Hepatocyte (in vitro differentiated cells): ENCODE measurements at places on chromosomes 2 and 18. TPM values are rescaled to one million over a fixed set of nuclear protein-coding genes. Genes with fewer than 3 reads are reported as not detected.

The BCL11A gene
- 18.4 and 22.6 TPM in 2 replicates for polyA plus RNA-seq

DNA sequence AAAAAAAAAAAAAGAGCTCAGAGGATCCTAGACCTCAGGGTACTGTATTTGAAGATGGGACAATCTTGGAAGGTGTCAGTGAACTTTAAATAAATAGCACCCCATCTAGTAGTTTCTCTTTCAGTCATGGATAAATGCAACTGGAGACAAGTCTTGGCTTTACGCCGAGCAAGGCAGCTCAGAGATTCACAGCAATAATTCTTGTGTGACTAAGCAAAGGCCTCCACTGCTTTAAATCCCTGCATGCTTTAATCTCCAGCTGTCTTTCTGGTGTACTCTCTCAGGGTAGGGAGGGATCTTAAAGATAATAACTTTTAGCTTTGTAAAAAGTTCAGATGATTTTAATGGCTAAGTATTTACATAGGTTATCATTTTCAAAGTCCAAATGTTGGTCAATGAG, 36.3 kb downstream of the NRXN1 start:
- no peaks in the 10 kb centered on the region for H3K36me3 ChIP-seq
- H3K4me1 ChIP-seq = no peaks in the 10 kb centered on the region
- no peak overlapping the region for H3K4me3 ChIP-seq
- DNase-seq = peak; percentile 40
- H3K27ac ChIP-seq = no peak overlapping the region

DNA sequence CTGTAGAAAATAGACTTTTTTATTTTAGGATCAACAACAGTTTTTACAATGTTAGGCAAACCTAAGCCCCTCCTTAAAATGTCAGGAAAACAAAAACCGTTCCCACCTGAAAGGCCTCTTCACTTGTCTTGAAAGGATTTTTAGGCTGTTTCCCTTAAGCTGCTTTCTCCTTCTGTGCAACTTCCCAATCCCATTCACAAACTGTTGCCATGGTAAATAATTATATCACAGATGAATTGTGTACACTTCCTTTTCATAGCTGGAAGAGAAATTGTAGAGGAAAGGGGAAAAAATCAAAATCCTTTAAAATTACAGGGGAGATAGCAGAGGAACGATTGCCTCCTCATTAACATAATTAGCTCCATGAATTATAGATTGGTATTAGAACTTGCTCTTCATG, 1488.0 kb upstream of the CELF4 start:
- DNase-seq = no peak
- no peaks in the 10 kb centered on the region for H3K27me3 ChIP-seq
- H3K4me3 ChIP-seq = no peak overlapping the region
- H3K27ac ChIP-seq = no peak overlapping the region

The DLX1 gene
- 0.44 TPM in 1 of 2 replicates, not detected in the other for polyA plus RNA-seq

The RUFY4 gene
- polyA plus RNA-seq = 1.5 TPM in 1 of 2 replicates, not detected in the other

DNA sequence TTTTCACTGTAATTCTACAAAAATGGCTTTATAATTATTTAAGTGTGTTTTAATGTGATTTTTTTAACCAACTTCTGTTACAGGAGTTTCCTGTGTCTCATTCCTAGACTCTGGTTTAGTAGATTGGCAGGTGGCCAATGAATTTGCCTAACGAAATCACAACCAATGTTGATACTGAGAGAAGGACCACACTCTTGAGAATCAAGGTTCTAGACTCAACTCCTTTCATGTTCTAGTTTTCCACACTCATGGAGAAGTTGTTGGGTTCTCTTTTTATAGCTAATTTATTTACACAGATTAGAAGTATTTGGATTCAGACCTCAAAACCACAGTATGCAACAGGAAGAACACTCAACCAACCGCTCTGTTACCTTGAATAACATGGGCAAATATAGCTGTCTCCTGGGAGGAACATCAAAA, 22.6 kb upstream of the USP34 start:
- H3K27me3 ChIP-seq = no peaks in the 10 kb centered on the region
- H3K4me3 ChIP-seq = no peak overlapping the region
- DNase-seq = no peak
- no peaks in the 10 kb centered on the region for H3K4me1 ChIP-seq
- H3K36me3 ChIP-seq = no peaks in the 10 kb centered on the region

The IL1F10 gene
- polyA plus RNA-seq = not detected in 2 replicates

The TOGARAM2 gene
- 1.3 and 2.1 TPM in 2 replicates for polyA plus RNA-seq

The PDE11A gene
- polyA plus RNA-seq = 0.39 and 0.71 TPM in 2 replicates

The CCDC68 gene
- polyA plus RNA-seq = 6.7 and 7.8 TPM in 2 replicates

GRCh38 chr2:211203986-211204385, 647.6 kb downstream of the CPS1 start:
- no peaks in the 10 kb centered on the region for H3K36me3 ChIP-seq
- no peaks in the 10 kb centered on the region for H3K27me3 ChIP-seq
- H3K27ac ChIP-seq = no peak overlapping the region
- H3K4me3 ChIP-seq = no peak overlapping the region
- no peak for DNase-seq

The EPC2 gene
- 2.6 and 2.7 TPM in 2 replicates for polyA plus RNA-seq

GRCh38 chr2:216733046-216733445, 37.7 kb upstream of the IGFBP5 start:
- no peaks in the 10 kb centered on the region for H3K4me1 ChIP-seq
- no peaks in the 10 kb centered on the region for H3K27me3 ChIP-seq
- no peak overlapping the region for H3K4me3 ChIP-seq
- no peaks in the 10 kb centered on the region for H3K36me3 ChIP-seq
- DNase-seq = no peak
- no peak overlapping the region for H3K27ac ChIP-seq

- H3K27me3 ChIP-seq = no peaks in the 10 kb centered on the region
- H3K36me3 ChIP-seq = no peaks in the 10 kb centered on the region
- no peak overlapping the region for H3K4me3 ChIP-seq
- no peaks in the 10 kb centered on the region for H3K4me1 ChIP-seq
- no peak for DNase-seq
- H3K27ac ChIP-seq = no peak overlapping the region
Observed at GRCh38 chr2:49111006-49111405, 43.3 kb downstream of the FSHR start.

The NMUR1 gene
- 0.37 TPM in 1 of 2 replicates, not detected in the other for polyA plus RNA-seq

The ATP5F1A gene
- polyA plus RNA-seq = 533 and 609 TPM in 2 replicates

The CTLA4 gene
- polyA plus RNA-seq = not detected in 2 replicates

- DNase-seq = no peak
- H3K4me1 ChIP-seq = peaks cover 49% of the 10 kb centered on the region
- peak within 1 kb of the TSS; percentile 60 for H3K4me3 ChIP-seq
- peak within 1 kb of the TSS; percentile 39 for H3K27ac ChIP-seq
- no peaks in the 10 kb centered on the region for H3K36me3 ChIP-seq
Observed at GRCh38 chr2:74499267-74499939, at the start of gene LBX2. LBX2 (minus strand) TSS chr2:74499603; CDS start chr2:74499537, 66 bp downstream.

The FSHR gene
- polyA plus RNA-seq = 0.40 and 1.2 TPM in 2 replicates

DNA sequence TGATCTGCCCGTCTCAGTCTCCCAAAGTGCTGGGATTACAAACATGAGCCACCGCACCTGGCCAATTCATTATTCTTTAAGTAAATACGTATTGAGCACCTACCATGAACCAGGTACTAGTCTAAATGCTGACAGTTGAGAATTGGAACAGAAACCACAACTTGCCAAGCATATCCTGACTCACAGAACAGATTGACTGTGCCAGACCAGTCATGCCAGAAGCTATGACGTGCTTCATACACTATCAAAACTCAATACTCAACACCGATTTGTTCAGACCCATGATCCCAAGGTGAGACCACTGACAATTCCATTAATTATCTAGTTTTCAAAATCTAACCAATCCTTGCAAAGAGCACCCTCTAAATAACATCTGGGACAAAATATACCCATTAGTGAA, 148.6 kb downstream of the B3GNT2 start:
- H3K4me1 ChIP-seq = peaks cover 12% of the 10 kb centered on the region
- no peak overlapping the region for H3K27ac ChIP-seq
- no peak for DNase-seq
- no peak overlapping the region for H3K4me3 ChIP-seq
- H3K27me3 ChIP-seq = no peaks in the 10 kb centered on the region

GRCh38 chr2:203983064-203983715, 46.6 kb downstream of the ICOS start:
- H3K27me3 ChIP-seq = peaks cover 3% of the 10 kb centered on the region
- DNase-seq = no peak
- no peak overlapping the region for H3K4me3 ChIP-seq
- H3K27ac ChIP-seq = no peak overlapping the region
- no peaks in the 10 kb centered on the region for H3K4me1 ChIP-seq

- H3K4me1 ChIP-seq = peaks cover 5% of the 10 kb centered on the region
- H3K27me3 ChIP-seq = no peaks in the 10 kb centered on the region
- H3K36me3 ChIP-seq = no peaks in the 10 kb centered on the region
- no peak for DNase-seq
- no peak overlapping the region for H3K4me3 ChIP-seq
Observed at GRCh38 chr18:37714691-37715090, 149.1 kb upstream of the CELF4 start.

- no peak overlapping the region for H3K27ac ChIP-seq
- H3K4me3 ChIP-seq = no peak overlapping the region
- H3K36me3 ChIP-seq = no peaks in the 10 kb centered on the region
- no peaks in the 10 kb centered on the region for H3K27me3 ChIP-seq
- no peak for DNase-seq
- H3K4me1 ChIP-seq = peaks cover 4% of the 10 kb centered on the region
Observed at GRCh38 chr2:85986121-85986520, 97.3 kb upstream of the ST3GAL5 start.

The CCBE1 gene
- 9.2 and 16.4 TPM in 2 replicates for polyA plus RNA-seq

The ARHGAP25 gene
- polyA plus RNA-seq = 0.12 and 0.21 TPM in 2 replicates

The RDH14 gene
- polyA plus RNA-seq = 38.2 and 49.3 TPM in 2 replicates

The DOK1 gene
- polyA plus RNA-seq = 10.7 and 11.4 TPM in 2 replicates
